ENCODE measurements at places on chromosomes 4 and X.

DNA sequence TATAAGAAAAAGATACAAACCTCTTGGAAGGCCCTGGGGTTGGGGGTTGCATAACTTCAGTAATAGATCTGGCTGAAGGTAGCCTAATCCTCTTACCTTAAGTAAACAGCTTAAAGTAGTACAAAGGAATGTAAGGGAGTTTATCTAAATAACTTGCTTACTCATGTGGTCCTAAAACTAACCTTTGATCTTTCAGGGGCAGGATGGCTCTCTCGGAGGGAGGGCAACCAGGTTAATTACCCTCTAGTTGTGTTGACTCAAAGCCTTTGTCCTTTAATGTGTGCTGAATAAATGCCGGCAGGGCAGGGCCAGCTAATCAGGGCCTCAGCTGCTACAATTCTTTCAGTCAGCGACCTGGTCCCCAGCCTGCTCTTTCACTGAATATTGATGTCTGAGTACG is 822.0 kb upstream of the SLIT2 start:
- DNase-seq = no peak

GRCh38 chr4:31083456-31083855 is 363.3 kb downstream of the PCDH7 start:
- no peak for DNase-seq

GRCh38 chrX:136778916-136779315 is 1.8 kb downstream of the ARHGEF6 start:
- no peak for DNase-seq

DNA sequence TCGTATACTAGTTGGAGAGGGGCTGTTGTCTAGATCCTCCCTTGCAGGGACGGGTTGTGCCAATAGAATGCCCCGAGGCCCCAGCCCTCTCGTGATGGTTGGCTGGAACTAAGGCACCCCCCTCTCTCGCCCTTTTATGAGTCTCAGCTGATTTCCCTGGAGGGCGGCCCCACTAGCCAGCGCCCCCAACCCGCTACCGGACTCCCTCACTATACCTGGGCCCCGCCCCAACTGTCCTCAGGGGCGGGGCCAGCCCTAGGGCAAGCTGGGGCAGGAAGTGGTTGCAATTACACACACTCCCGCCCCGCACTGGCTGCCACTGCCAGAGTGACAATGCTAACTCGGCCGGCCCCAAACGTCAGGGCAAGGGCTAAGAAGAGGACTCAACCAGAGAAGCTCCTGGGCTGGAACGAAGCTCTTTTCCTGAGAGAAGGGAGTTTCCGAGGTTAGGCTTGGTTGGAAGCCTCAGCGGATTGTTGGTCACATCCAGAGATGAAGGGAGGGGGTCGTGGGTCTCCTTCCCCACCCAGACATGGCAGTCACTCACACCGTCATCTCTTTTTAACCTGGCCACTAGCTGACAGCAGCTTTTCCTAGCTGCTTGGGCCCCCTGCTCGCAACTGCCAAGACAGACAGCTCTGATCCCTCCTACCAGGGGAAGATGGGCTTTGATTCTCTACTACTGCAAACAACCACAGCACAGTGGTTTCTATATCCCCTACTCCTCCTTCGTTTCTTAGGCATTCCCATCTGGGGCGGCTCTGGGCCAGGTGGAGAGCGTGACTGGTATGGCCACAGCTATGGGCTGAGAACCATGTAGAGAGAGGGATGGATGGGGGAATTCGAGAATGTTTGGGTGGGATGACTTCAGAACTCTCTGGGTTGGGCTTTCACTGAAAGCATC is 21.0 kb upstream of the BCORL1 start:
- DNase-seq = no peak

GRCh38 chr4:144818136-144818535 is 172.2 kb downstream of the HHIP start:
- no peak for DNase-seq

DNA sequence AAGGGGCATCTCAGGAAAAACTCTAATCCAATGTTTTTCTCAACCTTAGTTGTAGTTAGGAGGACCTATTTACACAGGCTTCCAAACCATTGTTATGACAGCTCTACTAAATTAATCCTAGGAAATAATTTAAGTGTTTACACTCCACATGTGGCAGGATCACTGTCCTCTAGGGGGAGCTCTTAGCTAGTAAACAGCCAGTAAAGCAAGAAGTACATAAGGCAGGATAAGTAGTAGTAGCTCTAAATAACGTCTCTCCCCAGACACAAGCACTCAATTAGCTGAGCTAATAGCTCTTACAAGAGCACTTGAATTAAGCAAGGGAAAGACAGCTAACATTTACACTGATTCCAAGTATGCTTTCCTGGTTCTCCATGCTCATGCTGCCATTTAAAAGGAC is 37.3 kb downstream of the NUDT11 start:
- DNase-seq = no peak

GRCh38 chr4:74028504-74028903 is 10.0 kb downstream of the CXCL3 start:
- no peak for DNase-seq

GRCh38 chr4:123980736-123981300 is 584.2 kb downstream of the SPRY1 start:
- no peak for DNase-seq

DNA sequence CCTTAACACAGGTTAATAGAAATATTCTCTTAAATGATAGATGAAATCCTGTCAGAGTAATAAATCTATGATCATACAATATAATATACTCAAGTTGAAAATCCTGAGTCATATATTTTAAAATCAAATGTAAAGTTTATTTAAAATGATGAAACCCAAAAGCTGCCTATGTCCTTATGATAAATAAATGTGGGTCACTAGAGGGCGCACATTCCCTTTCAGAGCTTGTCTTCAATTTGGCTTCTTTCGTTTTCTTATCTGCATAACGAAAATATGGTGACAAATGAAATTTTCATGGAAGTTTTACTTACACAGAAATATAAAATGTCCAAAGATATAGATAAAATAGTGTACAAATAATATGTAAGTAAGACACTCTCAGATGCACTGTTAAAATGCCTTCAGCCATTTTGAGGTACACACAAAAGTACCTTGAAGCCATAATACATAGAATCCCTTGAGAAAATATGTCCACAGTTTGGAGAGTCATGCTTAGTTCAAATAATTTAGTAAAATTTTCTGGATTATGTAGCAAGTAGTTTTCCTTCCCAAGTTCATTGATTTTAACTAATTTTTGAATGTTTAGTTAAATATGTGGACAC is 680.4 kb downstream of the DMD start:
- no peak for DNase-seq

DNA sequence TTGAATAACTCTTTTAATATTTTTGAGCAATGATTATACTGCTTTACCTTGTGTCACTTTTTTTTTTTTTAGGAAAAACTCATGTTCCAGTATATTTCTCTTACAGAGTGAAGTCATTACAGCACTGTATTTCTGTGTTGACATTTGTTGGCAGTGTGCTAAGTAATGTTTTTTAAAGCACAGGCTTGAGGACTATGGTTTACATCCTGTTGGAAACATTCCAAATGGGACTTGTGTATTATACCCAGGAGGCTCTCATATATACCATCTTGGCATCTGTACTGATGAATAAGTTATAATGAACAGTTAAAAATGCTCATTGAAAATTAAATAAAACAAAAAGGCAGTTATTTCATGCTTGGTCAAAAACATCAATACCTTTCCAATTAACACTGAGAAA is 33.8 kb downstream of the CEP44 start:
- DNase-seq = no peak

GRCh38 chrX:18542131-18542530 is 116.7 kb downstream of the CDKL5 start:
- DNase-seq = no peak

DNA sequence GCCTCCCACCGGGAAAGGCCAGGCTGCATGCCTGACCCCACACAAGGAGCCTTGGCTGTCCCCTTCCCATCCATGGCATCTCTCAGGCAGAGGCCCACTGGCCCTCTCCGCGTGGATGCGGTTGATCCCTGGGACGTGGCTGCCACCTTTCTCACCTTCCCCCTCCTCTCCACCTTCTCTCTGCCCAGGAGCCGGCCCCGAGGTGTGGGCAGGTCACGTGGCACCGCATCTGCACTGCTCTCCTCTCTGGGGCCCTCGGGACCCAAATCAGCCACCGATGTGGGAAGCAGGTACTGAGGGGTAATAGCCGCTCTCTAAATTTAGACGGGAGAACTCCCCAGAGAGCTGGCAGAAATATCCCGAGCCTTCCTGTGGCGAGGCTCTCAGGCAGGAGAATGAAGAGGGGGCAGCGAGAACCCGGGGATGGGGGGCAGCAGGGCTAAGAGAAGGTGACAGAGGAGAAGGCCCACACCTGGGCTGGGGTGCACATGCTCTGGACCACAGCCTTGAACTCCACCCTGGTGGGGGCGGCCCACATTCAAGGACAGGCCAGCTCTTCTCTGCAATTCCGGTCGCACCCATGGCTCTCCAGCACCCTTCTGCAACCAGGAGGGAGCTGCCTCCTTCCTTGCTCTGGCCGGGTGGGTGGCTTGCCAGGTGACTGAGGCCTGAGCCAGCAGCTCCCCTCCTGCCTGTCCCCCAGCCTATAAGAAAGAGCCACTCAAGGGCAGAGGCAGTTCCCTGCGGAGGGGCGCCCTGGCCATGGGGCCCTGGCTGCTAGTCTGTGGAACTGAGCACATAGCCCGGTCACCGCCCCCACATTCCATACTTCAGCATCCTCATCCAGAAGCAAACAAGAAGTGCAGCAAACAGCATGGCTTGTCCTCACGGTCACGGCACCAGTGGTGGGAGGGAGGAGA is 9.6 kb upstream of the DUSP9 start:
- DNase-seq = no peak

- no peak for DNase-seq
Measured at GRCh38 chrX:150507251-150507856, 61.1 kb upstream of the MTM1 start.

Data from stimulated activated CD8-positive, alpha-beta memory T cell treated with anti-CD3 and anti-CD28 coated beads, Interleukin-4, amount 100 ng/mL, for 1 hour (primary cell).